Activated CD4-positive, alpha-beta T cell treated with anti-CD3 and anti-CD28 coated beads, Interleukin-2, amount 50 U/mL, for 4 hours (primary cell): ENCODE measurements at places on chromosomes 12 and 14.

GRCh38 chr14:99187858-99188257 lies 84.1 kb downstream of the BCL11B start:
- DNase-seq, result no peak

GRCh38 chr12:179885-180284 lies 34.1 kb downstream of the SLC6A12 start:
- DNase-seq, result no peak

DNA sequence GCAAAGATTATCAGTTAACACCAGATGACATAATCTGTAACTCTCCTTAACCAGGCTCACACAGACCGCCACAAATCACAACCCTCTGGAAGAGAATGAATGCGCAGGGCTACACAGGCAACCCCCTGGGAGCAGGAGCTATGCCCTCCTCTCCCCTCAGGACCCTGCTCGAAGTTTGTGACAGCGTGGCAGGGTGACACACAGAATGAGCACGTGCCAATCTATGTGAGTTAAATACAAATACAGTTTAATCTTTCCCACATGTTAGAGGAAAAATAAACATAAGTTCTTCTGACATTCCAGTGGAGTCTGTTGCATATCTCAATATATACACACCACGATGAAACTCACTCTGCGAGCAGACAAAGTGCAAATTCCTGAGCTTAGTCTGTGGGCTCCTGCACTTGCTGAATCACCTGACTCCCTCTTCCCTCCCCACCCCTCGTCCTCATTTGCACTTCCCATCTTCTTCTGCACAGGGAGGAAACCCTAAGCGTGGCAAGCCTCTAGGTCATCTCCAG lies 37.6 kb downstream of the BCAT1 start:
- DNase-seq, result no peak

DNA sequence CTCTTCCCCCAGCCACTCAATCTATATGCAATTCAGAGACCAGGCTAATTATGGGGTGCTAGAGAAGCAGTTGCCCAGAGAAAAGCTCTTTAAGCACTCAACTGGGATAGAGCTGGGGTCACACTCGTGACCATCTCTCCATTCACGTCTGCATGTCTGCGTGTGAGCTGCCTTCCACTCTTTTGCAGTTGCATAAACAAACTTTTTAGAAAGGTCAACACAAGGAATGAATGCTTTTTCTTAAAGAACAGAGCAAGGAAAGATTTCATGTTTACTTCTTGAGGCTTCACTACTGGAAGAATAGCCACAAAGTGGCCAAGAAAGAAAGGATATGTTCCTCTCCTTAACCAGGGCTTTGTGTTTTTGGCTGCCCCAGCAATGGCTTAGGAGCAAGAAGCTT lies 151.1 kb downstream of the SAMD4A start:
- DNase-seq, result no peak

DNA sequence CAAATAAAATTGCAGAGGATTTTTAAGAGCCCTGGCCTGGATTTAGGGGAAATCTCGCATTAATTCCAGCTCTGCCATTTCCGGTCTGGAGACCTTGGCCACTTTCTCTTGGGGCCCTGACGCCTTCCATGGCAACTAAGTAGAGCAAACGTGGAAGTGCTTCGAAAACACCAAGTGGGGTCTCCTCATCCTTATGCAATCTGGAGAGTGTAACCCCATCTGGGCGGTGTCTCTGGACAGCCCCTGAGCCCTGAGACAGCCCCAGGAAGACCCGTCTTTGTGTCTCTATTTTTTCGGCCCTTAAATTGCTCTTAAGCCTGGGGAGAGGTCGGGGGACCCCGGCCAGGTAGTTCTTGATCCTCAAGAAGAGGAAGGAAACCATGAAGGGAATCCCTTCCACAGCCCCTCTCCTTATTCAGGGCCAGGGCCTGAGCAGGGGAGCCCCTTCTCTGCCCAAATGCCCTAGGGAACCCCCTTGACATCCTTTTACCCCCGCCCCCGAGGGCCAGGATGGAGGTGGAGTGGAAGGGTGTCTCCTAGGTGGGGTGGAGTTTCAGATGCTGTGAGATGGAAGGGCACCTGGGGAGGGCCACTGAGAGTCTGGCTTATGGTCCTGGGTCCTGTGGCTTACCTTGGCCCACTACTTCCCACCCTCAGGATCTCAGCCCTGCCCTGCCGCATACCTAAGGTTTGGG lies 17.6 kb upstream of the NR4A1 start:
- no peak for DNase-seq

- DNase-seq, result no peak
These were observed 43.3 kb downstream of the SLC8B1 start for GRCh38 chr12:113291586-113291985.

- no peak for DNase-seq
These were observed 23.2 kb upstream of the MTHFD1 start for GRCh38 chr14:64364907-64365306.

DNA sequence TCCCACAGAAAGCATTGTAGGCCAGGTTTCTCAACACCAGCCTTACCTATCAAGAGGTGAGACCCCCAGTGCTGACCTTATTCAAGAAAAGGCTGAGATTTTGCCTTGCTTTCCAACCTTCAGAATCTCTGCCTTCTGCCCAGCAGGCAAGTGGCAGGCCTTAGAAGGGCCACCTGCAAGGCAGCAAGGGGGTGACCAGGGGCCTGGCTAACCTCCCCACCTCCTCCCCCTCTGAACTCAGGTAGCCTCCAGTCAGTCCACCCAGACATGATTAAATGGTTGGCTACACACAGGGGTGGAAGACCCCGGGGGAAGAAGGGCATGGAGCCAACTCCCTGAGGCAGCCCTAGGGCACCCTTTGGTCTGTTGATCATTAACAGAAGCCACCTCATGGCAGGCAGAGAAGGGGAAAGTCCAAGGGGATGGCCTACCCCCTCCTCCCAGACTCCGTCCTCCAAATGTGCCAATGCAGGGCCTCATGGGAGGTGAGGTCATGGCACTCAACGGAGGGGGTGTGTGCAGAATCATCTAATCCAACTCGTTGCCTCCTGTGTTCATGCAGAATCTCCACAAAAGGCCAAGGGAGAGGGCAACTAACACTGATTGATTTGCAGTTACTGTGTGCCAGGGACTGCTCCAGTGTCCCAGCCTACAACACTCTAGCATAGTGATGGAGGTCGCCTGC lies 8.5 kb downstream of the ZFP36L1 start:
- no peak for DNase-seq

DNA sequence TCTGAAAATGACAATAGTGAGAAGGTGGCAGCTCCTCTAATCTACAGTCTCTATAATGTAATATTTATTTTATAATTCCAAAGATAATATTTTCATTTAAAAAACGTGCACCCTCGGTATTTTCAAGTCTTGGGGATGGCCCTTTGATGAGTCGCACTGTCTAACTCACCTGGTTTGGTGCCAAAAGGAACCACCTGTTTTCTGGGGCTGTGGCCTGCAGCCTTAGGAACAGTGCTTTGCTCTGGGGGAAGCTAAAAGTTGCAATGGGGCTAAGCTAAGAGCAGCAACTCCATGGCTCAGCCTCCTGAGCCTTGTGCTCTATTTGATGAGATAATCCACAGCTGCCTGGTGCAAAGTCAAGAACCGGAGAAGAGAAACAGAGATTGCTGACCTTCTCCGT lies 6.4 kb upstream of the ENDOU start:
- DNase-seq, result no peak

- DNase-seq, result no peak
These were observed 16.1 kb downstream of the PITPNM2 start for GRCh38 chr12:123134826-123135225.

DNA sequence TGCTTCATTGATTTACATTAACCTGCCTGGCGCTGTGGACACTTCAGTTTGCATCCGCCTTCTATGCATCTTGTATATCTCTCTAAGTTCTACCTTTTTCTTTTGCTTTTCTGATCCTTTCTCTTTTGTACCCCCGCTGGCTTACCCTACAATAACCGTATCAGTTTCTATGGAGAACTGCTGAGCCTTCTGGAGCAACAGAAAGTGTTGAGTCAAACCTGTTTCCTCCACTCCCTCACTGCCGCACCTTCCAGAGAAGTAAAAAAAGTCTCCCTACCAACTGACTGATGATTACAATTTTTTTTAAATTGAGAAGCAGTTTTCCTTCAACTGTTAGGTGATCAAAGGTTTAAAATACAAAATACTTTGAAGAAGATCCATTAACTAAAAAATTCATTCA lies 17.4 kb downstream of the EXD2 start:
- no peak for DNase-seq

DNA sequence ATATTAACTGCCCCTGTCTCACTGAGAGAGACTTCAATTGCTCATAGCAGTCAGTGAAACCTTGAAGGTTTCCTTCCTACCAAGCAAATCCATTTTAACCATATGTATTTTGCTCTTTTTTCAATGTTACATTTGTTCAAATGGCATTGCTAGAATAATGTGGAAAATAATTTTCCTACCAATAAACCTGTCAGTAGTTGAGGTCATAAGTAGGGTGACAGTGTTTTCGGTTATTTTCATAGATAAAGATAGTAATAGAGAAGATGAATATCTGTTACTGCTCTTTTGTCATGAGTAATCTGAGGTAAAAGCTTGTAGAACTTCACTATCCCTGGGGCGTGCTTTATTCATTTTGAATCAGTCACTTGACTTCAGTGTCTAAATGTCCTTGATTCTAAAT lies 32.6 kb downstream of the EID3 start:
- no peak for DNase-seq

DNA sequence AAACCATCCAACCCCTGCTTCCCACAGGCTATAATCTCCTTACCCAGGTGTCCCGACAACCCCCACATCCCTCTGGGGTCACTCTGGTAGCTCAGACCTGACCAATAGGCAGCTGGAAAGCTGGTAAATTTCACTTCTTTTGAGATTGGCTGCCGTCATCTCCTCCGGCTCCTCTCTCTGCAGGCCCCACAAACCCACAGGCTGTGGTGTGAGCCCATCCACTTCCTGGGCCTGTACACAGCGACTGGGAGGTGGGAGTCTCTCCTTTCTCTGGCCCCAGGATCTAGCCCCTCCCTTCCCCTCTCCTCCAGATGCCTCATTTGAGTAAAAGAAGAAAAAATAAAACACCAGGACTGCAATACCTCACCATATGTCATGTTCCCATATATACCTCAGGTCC lies 709 bp downstream of the INHBC start:
- no peak for DNase-seq

- no peak for DNase-seq
These were observed 26.8 kb upstream of the VPS33A start for GRCh38 chr12:122293081-122293480.

DNA sequence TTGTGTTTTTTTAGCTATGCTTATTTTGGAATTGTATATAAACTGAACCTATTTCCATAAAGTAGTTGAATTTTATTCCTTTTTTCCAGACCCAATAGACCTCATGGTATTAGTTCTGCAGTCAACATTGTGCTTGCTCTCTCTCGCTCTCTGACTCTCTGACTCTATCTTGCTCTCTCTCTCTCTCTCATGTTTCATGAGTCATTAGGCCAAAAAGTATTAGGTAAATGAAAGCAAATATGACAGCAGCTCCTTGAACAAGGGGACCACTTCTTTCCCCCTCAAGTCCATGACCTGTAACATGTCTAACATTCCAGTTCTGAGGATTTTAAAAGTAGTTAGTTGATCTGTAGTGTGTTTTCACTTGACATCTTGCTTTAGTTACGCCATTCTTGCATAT lies 14.0 kb upstream of the C12orf71 start:
- no peak for DNase-seq

- no peak for DNase-seq
These were observed 4.5 kb downstream of the TMED8 start for GRCh38 chr14:77372304-77372841.

- no peak for DNase-seq
These were observed 77.2 kb upstream of the DCD start for GRCh38 chr12:54725233-54725843.

GRCh38 chr14:71289536-71289935 lies 382.3 kb downstream of the PCNX1 start:
- no peak for DNase-seq

GRCh38 chr12:14850929-14851663 lies 7.8 kb upstream of the ART4 start:
- DNase-seq, result no peak

GRCh38 chr12:51326698-51327439 lies 2.9 kb upstream of the BIN2 start:
- DNase-seq, result no peak

DNA sequence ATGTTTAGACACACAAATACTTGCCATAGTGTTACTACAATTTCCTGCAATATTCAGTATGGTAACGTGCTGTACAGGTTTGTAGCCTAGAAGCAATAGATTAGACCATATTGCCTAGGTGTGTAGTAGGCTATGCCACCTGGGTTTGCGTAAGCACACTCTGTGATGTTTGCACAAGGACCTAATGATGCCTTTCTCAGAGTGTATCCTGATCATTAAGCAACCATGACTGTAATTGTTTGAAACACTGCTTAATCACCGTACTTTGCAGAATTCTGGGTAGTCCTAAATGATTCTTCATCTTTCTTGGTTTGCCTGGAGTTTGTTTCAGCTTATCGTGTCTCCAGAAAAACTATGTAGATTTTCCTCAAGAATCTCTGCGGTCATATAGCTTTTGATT lies 11.2 kb upstream of the TCP11L2 start:
- no peak for DNase-seq
